Activated CD8-positive, alpha-beta memory T cell treated with anti-CD3 and anti-CD28 coated beads for 4 hours (primary cell): ENCODE measurements at places on chromosomes 5 and 9.

DNA sequence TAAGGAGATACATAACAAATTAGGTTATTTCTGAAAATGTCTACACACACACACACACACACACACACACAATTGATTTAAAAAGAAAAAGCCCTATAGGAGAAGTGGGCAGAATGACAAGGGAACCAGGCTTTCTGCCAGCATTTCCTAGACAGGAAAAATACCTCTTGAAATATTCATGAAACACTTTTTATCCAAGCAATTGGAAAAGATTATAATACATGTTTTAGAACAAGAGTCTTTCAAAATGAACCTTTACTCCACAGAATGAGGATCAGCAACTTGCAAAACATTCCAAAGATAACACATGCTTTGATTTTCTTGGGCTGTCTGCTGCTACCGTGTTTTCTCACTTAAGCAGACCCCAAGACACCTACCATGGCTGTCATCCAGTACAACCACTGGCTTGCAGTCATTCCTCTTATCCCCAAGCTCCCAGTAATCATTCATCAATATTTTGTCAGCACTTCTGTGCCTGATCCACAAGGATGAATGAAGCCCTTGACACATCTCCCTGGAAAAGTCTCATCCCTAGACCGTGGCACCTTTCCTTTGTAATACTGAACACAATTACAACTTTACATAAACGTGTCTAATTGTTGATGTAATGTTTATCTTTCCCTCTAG, 717.1 kb upstream of the ZNF608 start:
- no peak for DNase-seq

- DNase-seq, result no peak
These were observed 46.7 kb downstream of the TGFBI start for GRCh38 chr5:136075466-136075891.

- no peak for DNase-seq
These were observed 81.3 kb downstream of the PPARGC1B start for GRCh38 chr5:149811453-149811852.

DNA sequence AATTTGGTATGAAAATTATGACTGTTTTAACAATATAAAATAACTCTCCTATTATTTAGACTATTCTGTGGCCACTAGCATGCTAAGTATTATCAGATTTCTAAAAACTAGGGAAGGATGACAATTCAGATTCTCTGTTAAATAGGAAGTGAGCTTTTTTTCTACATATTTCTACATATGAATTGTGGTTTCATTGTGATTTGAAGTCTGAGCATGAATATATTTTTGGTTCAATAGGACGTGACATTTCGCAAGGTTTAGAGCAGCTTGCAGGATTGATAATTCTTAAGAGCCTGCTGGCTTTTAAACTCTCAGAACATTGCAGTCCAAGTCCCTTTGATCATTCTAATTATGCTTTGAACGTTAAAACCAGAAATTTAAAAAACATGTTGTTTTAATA, 82.9 kb downstream of the ADGRV1 start:
- DNase-seq, result no peak

- no peak for DNase-seq
These were observed 53.9 kb downstream of the TTLL11 start for GRCh38 chr9:122039234-122039633.

DNA sequence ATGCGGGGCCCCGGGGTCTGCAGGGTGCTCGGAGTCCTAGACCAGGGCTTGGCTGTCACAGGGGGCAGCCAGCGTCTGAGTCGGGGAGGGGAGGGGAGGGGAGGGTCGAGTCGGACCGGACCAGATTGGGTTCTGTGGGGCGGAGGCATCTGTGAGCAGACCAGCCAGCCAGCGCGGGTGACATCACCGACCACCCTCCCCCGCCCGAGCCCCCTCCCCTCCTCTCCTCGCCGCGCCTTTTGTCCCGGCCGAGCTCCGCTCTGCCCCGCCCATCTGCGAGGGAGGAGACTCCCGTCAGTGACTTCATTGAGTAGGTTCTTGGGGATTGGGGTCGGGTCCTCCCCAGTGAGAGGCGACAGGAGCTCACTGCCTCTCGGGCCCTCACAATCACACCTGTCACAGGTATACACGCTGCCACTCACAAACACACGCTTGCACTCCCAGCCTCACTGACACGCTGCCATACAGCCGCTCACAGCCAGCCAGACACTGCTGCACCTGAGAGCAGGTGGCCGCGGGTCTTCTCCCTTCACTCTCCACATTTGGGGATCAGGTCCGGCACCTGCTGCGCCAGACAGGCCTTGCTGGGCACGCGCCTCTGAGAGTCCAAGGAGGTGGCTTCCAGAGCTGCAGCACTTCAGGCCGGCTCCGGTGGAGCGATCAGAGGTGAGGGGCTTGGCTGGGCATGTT, 546 bp downstream of the DNAJB5 start:
- no peak for DNase-seq

- DNase-seq, result no peak
These were observed 12.3 kb upstream of the PPP2R2B start for GRCh38 chr5:146890731-146891440.

DNA sequence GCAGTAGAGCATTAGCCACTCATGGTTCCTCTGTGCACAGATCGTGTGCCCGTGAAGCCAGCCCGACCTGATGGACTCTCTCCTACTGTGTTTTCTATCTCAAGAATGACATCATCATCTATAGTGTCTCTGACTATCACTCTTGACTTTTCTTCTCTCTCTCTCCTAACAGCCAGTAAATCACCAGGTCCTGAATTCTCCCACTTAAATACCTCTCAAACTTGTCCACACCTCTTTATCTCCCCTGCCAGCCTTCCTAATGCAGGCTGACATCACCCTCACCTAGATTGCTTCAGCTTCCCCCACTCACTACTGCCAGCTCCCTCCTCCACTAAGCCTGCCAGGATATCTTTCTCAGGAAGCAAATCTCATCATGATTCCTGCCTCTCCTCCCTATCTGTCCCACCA, 90.6 kb upstream of the MIER3 start:
- DNase-seq, result no peak

GRCh38 chr9:12416716-12417115, 276.5 kb upstream of the TYRP1 start:
- no peak for DNase-seq

DNA sequence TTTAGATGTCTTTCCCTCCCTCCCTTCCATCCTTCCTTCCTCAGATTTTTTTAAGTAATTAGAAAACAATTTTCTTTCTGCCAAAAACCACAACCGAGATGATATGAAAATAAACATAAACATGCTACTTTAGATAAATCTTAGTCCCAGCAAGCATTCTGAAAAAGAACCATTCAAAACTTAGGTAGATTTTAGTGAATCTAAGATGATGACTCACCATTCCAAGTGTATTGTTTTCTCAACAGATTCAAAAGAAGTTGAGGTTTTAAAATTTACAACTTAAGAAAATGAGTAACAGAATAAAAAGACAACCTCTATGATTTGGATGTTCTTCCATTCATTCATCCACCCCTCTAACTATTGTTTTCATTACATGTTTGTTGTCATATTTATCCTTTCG, 465.1 kb downstream of the PDE4D start:
- no peak for DNase-seq
